ENCODE measurements at places on chromosomes 2 and 18. TPM values are rescaled to one million over a fixed set of nuclear protein-coding genes. Genes with fewer than 3 reads are reported as not detected.

PNKD gene
- total RNA-seq, result 34.0 TPM

MEP1B gene
- total RNA-seq, result not detected

GATA6 gene
- 0.34 TPM for total RNA-seq

MOGAT1 gene
- not detected for total RNA-seq

DSC3 gene
- not detected for total RNA-seq

CCDC74A gene
- 0.36 TPM for total RNA-seq

GGCX gene
- 18.3 TPM for total RNA-seq

ITGB6 gene
- total RNA-seq, result 0.81 TPM

UCN gene
- total RNA-seq, result not detected

CROCC2 gene
- not detected for total RNA-seq

DSC2 gene
- 0.69 TPM for total RNA-seq

HOXD4 gene
- 1.4 TPM for total RNA-seq

CNTNAP5 gene
- total RNA-seq, result not detected

INO80D gene
- total RNA-seq, result 16.9 TPM

SERPINB5 gene
- not detected for total RNA-seq

LCLAT1 gene
- total RNA-seq, result 13.4 TPM

SERPINB2 gene
- total RNA-seq, result not detected

COLEC12 gene
- total RNA-seq, result 6.1 TPM

FAM168B gene
- total RNA-seq, result 158 TPM

HES6 gene
- total RNA-seq, result 25.9 TPM

DTNB gene
- 1.0 TPM for total RNA-seq

All from gastrocnemius medialis (tissue), 4 donors.